ENCODE measurements at places on chromosomes 7 and 10.

- DNase-seq = no peak
Measured at GRCh38 chr7:20235288-20235687, 18.1 kb upstream of the MACC1 start.

GRCh38 chr10:60827791-60828488, 49.7 kb downstream of the CDK1 start:
- DNase-seq = no peak

GRCh38 chr10:35040760-35041501, 49.2 kb downstream of the CUL2 start:
- no peak for DNase-seq

DNA sequence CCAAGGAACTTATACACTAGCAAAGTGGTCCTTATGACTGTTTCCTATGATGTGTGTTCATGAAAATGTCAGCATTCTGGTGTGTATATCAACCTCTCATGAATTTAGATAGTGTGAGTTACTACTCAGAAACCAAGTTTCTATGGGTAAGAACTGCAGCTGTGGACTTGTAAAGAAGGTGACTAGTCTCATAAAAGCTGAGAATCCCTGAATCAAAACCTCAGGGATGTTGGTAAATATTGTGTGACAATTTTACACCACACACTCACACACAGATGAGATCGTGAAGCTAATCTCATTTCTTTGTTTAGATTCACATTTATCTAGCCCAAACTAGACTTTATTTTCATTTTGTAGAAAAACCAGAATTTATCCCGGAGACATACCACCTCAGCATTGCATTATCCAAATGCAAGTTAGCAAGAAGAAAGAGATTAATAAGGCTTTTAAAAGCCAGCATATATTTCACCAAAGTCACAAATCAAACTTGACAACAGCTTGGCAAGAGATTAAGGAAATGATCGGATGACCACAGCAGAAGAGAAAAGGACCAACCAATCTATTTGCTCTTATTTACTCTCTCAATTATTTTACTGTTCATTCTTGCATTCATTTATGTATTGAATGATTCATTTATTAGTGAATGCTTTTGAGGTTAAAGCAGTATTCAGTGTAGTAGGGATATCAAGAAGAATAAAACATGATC, 92.9 kb downstream of the PLXDC2 start:
- DNase-seq = no peak
